NCI-H1092 (cell line): ENCODE measurements at places on chromosomes 6 and 20.

GRCh38 chr6:1378065-1379016, 11.0 kb upstream of the FOXF2 start:
- no peak for DNase-seq

GRCh38 chr6:18340781-18341551, 46.2 kb upstream of the RNF144B start:
- no peak for DNase-seq

GRCh38 chr6:111382476-111383294, 100.3 kb downstream of the REV3L start:
- no peak for DNase-seq

GRCh38 chr20:43662943-43663655, 3.8 kb upstream of the MYBL2 start:
- no peak for DNase-seq

DNA sequence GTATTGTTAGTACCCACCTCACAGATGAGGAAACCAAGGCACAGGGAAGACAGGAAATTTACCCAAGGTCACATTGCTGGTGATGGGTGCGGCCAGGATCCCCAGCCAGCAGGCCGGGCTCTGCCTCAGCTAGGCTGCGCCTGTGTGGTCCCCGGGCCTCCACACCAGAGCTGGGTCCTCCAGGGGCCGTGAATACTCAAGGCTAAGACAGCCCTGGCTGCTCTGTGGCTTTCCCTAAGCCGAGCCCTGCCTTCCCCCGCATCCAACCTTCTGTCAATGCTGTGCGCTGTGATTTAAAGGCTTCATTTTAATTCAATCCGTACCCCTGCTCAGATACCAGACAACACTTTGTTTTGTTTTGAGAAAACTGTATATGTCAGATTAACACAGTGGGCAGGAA, 246.7 kb downstream of the TTLL2 start:
- no peak for DNase-seq

GRCh38 chr6:148682990-148683389, 63.8 kb upstream of the UST start:
- no peak for DNase-seq

DNA sequence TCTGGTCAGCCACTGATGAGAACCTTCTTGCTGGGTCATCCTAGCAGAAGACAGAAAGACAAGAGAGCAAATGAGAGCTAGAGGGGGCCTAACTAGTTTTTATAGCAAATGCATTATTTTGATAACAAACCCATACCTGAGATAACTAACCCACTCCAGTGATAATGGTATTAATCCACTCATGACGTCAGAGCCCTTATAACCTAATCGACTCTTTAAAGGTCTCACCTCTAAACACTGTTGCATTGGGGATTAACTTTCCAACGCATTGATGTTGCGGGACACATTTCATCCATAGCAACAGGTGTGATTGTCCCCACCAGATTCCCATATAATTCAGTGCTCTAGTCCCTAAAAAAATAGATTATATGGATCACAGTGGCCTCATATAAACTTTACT, 312.1 kb downstream of the HTR1B start:
- no peak for DNase-seq
